ENCODE measurements at places on chromosomes 16 and 17.

DNA sequence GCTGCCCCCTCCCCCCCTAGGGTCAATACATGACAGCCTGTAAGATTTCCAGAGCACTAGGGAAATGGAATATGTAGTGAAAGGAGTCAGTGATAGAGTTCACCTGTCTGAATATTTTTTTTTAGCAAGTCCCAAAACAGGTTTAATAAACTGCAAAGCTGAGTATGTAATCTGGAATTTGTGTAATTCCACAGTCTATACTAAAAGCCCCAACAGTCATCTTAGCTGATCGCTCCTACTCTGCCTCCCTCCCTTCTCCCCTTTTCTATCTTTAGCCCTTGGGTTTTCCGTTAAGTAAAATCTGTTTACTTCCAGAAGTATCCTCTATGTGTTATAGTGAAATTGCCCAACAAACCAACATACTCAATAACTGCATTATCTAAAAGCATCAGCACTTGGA is 3.5 kb downstream of the CDH13 start:
- DNase-seq, result no peak

- DNase-seq, result no peak
These were observed 92.7 kb downstream of the LITAF start for GRCh38 chr16:11494029-11494428.

DNA sequence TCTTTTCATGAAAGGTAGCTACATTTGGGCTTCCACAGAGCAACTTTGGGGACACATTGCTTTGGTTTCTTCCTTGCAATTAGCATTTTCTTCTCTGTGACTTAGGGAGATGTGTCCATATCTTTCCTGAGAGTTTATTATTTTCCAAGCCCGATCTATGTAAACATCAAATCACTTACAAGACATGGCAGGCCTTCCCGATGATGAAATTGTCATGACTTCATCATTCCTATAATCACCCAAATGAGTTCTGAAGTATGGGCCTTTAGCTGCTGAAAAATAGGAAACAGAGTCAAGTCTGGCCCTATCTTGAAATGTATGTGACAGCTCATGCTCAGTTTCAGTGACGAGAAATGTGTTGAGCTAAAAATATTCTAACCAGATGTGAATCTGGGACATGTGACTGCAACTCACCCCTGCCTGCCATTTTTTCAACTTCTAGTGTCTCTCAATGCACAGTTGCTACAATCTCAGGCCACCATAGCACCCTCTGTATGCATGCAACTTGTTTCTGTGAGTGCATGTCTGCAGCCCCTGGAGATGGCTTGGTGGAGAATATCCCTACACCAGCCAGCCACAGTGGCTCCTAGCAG is 199.6 kb upstream of the MAF start:
- DNase-seq, result no peak

DNA sequence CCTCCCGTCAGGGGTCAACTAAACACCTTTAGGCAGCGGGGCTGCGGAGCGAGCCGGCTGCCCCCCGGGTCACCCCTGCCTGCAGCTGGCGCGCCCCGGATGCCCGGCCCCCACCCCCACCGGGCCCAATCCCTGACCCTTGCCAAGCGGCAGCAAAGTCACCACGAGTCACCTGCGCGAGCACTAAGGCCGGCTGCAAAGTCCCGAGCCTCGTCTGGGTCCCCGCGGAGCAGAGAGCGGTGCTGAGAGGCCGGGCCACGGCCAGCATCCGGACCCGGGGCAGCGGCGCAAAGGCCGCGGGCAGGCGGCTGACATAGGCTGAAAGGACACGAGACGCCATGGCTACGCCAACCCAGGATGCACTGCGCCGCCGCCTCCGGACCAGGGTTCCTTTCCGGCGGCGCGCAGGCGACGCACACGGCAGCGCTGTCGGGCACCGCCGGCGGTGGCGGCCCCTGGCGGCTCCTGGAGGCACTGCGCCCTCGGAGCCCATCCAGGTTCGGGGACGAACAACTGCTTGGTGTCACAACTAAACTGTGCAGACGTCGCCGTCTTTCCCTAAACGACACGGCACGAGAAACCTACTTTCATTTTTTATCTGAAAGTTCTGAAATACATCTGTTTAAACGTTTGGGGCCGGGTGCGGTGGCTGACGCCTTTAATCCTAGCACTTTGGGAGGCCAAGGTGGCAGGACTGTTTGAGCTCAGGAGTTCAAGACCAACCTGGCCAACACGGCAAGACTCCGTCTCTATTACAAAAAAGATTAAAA is at the start of gene NDUFAB1:
NDUFAB1 (minus strand) TSS at position 366 of the 770 bp plus-strand sequence; CDS start at position 340, 26 bp downstream.
- peak; percentile 89 for DNase-seq

DNA sequence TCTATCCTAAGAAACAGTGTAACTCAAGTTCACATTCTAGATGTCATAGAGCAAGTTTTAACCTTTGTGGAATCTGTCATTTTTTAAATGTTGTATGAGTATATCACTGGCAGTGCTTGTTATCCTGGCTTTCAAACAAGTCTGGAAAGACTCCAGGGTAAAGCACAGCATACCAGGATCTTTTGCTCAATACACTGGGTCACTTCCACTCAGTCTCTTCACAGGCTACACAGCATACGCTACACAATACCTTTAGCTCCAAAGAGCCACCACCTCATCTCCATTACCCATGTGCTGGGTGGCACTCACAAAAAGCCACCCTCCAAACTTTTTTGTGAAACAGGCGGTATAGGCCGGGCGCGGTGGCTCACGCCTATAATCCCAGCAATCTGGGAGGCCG is 69.5 kb downstream of the PARN start:
- no peak for DNase-seq

DNA sequence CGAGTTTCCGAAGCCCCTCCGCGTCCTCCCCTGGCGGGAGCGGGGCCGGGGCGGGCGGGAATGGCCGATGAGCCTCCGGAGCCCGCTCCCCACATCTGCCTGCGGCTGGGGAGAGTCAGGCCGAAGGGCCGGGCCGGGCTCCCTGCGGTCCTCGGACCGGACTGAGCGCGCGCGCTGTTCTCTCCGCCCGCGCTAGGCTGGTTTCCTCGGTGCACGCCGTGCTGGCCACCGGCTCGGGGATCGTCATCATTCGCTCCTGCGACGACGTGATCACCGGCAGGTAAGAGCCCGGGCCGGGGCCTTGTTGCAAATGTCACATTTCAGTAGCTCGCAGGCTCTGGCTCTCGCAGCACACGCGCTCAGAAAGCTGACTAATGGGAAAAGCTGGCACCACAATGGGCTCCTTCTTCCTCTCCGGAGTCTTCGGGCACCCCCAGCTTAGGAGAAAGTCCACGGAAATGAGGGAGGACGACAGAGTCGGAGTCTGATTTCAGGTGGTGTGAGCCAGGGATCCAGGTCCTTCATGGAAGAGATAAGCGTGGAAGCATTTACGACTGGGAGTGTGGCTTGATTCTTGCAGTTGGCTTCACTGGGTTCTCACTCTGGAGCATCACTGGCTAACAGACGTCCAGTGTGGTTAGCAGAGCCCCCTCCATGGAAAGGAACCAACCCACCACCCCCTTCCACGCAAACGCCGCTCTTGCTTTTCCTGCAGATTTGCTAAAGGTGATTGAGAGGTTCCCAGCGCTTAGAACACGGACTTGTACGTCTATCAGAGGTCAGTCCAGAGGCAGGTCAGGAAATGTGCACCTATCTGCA is 715 bp downstream of the TLCD3A start:
- DNase-seq, result peak; percentile 26

- DNase-seq, result no peak
These were observed 33.6 kb downstream of the LGALS9 start for GRCh38 chr17:27664606-27664965.

DNA sequence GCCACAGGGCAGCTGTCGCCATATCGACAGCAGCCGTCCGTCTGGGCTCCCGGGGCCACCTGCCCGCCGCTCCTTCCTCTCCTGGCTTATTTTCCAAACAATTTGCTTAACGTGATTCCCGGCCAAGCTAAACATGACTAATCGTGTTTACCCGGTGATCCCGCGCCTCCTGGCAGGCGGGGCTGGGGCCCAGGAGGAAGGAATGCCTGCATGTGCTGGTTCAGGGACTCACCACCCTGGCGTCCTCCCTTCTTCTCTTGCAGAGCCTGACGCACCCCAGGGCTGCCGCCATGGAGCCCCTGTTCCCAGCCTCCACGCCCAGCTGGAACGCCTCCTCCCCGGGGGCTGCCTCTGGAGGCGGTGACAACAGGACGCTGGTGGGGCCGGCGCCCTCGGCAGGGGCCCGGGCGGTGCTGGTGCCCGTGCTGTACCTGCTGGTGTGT is 6.1 kb downstream of the SSTR5 start:
- DNase-seq, result no peak

- DNase-seq, result no peak
These were observed 6.5 kb downstream of the LGALS3BP start for GRCh38 chr17:78973196-78973595.

DNA sequence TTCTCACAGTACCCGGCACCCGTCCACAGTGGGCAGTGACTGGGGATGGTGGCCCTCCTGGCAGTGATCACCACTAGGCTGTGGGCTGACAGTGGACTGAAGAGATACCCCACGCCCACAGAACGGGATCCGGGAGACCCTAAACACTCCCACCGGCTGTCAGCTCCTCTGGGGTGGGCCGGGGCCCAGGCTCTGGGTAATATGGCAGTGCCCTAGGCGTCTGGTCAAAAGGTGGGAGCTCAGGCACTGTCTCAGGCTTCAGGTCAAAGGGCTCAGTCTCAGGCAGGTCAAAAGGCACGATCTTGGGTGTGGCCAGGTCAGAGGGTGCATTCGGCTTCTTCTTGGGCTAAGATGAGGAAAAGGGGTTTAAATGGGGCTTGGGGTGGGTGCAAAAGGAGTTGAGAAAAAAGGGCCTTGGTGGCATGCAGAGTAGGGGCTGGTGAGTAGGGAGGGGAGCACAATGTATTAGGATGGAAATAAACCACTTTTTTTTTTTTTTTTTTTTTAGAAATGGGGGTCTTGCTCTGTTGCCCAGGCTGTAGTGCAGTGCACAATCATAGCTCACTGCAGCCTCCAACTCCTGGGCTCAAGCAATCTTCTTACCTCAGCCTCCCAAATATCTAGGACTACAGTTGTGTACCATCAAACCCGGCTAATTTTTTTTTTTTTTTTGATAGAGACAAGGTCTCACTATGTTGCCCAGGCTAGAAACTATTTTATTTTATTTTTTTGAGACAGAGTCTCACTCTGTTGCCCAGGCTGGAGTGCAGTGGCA is 11.0 kb downstream of the CAVIN1 start:
- DNase-seq, result no peak

DNA sequence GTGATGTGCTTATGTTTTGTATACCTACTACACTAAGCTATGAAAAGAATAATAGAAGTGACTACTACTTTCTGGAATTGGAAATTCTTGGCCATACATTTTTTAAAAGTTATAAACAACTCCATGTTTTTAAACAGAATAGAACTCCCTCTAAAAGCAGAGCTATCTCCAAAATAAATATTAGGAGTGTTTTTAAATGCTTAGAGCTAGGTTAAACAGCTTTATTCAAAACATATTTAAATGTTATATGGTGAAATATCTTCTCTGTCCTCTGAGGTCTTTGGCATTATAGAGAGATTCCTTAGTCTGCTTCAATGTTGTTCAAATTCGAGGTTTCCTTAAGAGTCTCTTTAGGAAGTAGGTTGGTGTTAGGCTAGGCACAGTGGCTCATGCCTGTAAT is 22.9 kb upstream of the PSMC5 start:
- no peak for DNase-seq
